ENCODE measurements at places on chromosomes 2 and 18. TPM values are rescaled to one million over a fixed set of nuclear protein-coding genes. Genes with fewer than 3 reads are reported as not detected.

Gene COBLL1
- total RNA-seq, result 25.5 TPM

Gene TM4SF20
- total RNA-seq, result not detected

Gene SERTAD2
- 7.2 TPM for total RNA-seq

Gene CCDC148
- total RNA-seq, result 0.33 TPM

Gene LOXHD1
- not detected for total RNA-seq

Gene SANBR
- 13.6 TPM for total RNA-seq

Gene CWC22
- total RNA-seq, result 6.9 TPM

Gene GPBAR1
- not detected for total RNA-seq

Gene SCN9A
- total RNA-seq, result 2.5 TPM

Gene ARHGAP28
- 1.7 TPM for total RNA-seq

All from melanocyte of skin (primary cell).